ENCODE measurements at places on chromosomes 3 and 15.

DNA sequence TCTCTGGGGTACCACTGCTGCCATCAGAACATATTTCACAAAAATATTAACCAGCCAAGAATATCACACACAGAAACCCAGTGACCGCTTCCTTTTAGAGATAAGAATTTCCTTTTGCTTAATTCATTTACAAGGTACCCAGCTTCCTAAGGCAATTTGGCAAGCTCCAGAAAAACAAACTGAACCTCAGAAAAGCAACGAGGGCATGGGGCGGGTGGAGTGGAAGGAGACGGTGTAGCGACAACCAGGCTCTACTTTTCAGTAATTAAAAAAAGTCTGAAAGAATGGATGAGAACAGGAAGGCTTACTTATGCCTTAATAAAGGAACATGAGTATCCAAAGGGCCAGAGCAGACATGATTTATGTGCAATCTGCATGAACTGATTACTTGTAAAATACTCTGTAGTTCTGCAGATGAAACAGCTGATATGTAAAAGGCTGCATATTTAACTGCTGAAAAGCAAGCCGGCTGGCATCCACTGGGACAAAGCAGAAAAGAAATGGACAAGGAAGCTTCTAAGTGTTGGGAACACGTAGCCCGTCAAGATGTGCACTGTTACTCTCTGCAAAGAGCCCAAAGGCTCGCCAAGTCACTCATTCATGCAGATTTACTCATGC, 18.6 kb downstream of the RFTN1 start:
- DNase-seq: no peak

DNA sequence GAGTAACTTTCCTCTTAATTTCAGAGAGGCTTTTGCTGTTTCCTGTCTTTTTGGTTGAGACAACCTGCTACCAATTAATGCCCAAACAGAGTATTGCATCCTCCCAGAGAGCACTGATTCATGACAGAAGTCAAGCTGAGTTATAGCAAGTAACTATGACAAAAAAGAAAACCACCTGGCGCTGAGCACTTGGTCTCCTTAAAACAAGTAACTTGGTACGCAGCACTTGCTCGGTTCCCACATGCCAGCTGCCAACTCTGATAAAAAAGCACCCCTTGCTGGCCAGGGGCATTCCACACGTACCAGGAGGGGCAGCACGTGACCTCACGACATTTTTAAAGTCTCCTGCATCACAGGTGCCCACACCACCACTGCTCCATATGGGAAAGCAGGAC, 13.5 kb upstream of the MYO5C start:
- no peak for DNase-seq

DNA sequence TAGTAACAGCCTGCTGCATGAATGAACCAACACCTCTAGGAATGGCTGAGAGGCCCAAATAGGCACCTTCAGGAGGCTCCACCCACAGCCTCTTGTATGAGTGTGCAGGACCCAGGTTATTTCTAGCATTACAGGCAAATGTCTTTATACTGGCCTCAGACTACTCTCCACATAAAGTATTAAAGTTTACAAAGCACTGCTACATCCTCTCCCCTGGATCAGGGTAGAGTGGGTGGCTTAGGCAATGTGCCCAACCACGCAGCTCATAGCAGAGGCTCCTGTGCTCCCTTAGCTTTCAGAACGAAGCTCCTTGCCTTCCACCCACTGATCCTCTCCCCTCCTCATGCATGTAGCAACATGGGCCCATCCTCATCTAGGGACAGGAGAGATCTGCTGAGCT, 16.3 kb downstream of the TMEM43 start:
- no peak for DNase-seq

- no peak for DNase-seq
Measured at GRCh38 chr3:94990952-94991705, 928.3 kb downstream of the NSUN3 start.

- DNase-seq: no peak
Measured at GRCh38 chr3:144556392-144556791, 584.8 kb downstream of the DIPK2A start.

GRCh38 chr3:106765342-106765741, 611.9 kb upstream of the CCDC54 start:
- no peak for DNase-seq

DNA sequence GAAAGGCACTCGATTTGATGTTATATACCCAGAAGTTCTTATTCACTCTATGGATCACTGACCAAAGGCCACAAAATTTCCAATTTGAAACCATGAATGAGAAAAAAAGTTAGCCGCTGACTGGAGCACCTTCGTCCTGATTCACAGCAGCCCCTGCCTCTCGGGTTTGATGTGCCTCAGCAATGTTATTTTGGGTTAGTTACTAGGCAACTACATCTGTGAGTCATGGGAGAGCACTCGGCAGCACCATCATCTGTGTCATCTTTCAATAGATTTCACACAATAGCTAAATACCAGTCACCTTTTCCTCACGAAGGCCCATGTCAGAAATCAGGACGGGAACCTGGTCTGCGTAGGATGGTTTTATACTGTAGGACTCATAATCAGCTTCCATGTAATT, 269.2 kb downstream of the ZBBX start:
- DNase-seq: no peak

DNA sequence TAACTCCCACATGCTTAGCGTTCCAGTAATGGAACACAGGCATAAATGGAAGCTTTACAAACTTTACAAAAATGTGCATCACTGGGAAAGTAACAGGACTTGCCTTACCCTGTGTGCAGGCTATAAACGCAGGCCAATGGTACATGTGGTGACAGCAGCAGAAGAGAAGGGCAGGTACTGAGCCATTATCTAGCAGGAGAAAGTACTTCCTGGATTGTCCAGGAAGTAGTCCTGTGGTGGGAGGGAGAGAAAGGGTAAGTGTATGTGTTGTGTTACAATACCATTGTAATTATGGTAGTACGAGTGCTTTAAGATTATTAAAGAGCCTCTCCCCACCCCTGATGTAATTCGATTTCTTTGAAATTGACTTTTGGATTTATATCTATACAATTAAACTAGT, 5.3 kb downstream of the ATP1B3 start:
- no peak for DNase-seq

DNA sequence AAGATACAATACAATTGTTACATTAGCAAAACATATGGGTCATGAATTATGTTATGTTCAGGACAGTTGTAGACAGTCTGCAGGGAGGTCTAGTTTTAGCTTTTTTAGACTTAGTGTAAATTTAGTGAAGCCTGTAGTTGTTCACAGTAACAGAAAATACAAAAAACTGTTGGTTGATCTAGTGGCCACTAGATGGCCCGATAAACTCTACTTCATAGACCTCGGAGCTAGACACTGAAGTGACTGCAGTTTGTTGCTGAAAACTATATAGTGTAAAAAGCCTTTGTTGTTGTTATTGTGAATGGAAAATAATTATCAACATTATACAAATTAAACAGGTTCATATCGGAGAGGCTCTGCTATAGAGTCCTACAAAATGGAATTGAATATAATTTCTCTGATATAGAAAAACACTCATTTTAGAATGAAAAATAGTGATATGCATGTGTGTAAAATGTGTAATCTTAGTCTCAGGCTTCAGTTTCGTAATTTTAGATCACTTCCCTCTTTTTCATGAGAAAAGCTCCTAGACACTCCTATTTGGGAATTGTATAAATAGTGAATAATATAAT, 18.3 kb downstream of the MAGEL2 start:
- DNase-seq: no peak

- no peak for DNase-seq
Measured at GRCh38 chr15:67670647-67671305, 128.3 kb downstream of the MAP2K5 start.

GRCh38 chr15:81024936-81025335, 24.2 kb downstream of the TLNRD1 start:
- no peak for DNase-seq

DNA sequence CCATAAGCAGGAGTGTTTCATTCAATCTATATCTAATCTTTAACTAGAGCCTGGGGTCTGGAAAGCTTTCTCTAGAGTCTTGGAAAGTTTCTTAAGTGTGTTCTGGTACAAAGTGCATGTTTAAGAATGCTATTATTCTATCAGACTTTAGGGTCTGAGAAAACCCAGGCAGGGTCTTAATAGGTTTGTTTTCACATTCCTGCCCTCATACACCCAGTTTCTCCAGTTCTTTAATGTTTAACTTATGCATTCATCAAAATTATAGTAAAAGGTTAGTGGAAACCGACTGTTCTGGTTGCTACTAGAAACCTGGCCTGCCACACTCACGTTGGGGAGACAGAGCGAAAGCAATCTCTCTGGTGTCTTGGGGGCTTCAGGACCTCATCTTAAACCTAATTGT, 102.9 kb upstream of the WDR72 start:
- DNase-seq: no peak

GRCh38 chr15:64894395-64895056, 17.2 kb upstream of the ANKDD1A start:
- DNase-seq: no peak

GRCh38 chr15:40722934-40723333, 28.0 kb downstream of the RAD51 start:
- DNase-seq: no peak

GRCh38 chr15:38324939-38325647, 72.5 kb downstream of the SPRED1 start:
- no peak for DNase-seq

- DNase-seq: no peak
Measured at GRCh38 chr3:140447136-140447535, 230.7 kb upstream of the TRIM42 start.

DNA sequence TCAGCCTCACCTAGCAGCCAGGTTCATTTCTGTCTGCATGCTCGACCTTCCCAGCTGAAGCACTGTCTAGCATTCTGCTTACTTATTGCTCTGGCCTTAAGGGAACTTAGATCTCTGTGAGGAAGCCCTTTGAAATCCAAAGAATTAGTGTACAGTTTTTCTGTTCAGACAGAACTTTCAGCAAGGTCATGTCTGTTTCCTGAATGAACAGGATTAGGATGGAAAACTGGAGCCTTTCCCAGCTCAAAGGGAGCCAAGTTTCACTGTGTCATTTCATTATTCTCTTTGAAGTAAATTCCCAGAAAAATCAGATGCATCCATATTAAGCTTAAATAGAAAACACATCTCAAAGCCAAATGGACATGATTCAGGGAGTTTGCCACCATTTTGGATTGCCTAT, 457.3 kb upstream of the KCNMB2 start:
- no peak for DNase-seq

- no peak for DNase-seq
Measured at GRCh38 chr15:40764629-40765103, 798 bp downstream of the GCHFR start.

DNA sequence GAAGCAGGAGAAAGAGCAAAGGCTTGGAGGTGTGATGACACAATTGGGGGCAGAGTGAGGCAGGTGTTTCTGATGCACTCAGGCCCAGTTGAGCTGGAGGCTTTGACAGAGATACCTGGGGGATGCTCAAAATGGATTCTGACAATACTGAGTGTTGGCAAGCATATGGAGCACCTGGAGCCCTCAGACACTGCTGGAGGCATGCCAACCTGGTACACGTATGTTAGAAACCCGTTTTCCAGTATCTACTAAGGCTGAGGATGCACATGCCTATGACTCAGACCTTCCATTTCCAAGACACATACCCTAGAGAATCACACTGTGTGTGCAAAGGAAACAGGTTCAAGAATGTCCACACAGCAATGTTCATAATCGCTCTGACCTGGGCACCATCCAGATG, 58.7 kb downstream of the WNT7A start:
- DNase-seq: no peak

DNA sequence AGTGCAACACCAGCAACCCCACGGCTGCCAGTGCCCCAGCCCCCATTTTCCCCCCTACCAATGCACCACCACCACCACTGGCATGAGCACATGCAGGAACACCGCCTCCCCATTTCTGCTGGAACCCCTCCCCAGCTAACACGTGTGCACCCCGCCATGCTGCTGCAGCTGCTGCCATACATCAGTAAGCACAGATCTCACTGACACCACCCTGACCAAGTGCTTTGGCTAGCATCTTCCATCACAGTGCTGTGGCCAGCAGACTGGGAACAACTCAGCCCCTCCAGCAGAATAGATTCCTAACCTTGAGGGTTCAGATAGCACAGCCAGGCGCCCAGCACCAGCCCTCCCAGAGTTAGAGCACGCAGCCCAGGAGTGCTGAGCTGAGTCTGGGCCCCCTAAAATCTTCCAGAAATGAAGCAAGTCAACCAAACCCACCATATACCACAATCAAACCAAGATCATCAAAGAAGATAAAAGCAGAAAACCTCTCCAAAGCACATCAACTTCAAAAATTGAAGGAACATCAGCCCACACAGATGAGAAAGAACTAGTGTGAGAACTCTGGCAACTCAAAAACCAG, 81.2 kb upstream of the CDV3 start:
- DNase-seq: no peak

DNA sequence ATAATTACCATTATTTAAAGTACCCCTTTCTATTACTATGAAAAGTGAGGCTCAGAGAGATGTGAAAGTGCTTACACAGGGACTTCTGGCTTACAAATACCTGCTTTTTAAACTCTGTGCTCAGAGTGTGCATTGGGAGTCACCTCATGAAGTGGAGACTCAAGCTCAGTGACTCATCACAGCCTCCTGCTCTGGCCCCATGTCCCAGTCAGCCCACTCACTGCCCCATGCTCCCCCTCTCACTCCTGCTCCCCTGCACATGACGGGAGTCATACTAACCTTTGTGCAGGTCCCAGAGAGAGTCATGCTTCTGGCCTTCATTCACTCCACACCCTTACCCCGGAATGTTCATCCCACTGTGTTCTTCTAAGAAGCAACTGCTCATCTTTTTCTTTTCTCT, 20.2 kb downstream of the CCR1 start:
- DNase-seq: no peak

GRCh38 chr3:140384876-140385275, 293.0 kb upstream of the TRIM42 start:
- no peak for DNase-seq

DNA sequence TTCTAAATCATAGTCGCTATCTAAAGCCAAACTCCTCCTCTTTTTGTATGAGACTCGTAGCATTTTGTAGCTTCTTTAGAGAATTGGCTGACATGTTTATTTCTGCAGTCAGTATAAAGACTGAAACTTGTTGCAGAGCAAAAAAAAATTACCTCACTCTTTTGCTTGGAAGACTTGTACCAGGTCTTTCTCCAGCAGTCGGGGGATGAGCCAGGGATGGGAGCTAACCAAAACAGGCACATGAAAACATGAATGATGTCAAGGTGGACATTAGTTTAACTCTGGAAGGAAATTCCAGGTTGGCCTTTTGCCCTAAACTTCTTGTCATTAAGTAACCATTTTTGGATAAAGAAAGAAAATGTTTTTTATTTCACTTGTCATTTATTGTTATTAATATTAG, 47.0 kb upstream of the SCAANT1 start:
- DNase-seq: no peak

DNA sequence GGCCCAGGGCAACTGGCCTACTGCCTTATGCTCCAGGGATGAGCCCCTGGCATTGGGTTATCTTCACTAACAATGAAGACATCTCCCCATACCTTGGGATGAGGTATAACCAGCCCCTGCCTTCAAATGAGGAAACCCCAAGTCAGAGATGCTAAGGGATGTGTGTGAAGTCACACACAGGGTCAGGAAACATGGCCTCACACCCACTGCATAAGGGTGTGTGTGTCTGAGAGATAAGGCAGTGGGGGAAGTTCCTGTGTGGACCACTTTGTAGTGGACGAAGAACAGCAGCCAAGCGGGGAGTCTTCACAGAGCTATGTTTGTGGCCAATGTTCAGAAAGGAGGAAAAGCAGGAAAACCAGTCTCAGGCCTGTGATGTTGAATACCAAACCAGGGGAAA, 10.5 kb downstream of the ELP6 start:
- no peak for DNase-seq

GRCh38 chr3:155658006-155658405, 86.9 kb downstream of the PLCH1 start:
- DNase-seq: no peak

GRCh38 chr3:136819731-136820679, 1.1 kb downstream of the SLC35G2 start:
- DNase-seq: peak; percentile 58
